DMS53 (cell line): ENCODE measurements at places on chromosomes 4 and X.
A peak's percentile ranks its signal among the peaks of the same experiment; 100 is the strongest.

- peak; percentile 66 for DNase-seq
Measured at GRCh38 chrX:153818571-153819383, 11.6 kb downstream of the PDZD4 start.

DNA sequence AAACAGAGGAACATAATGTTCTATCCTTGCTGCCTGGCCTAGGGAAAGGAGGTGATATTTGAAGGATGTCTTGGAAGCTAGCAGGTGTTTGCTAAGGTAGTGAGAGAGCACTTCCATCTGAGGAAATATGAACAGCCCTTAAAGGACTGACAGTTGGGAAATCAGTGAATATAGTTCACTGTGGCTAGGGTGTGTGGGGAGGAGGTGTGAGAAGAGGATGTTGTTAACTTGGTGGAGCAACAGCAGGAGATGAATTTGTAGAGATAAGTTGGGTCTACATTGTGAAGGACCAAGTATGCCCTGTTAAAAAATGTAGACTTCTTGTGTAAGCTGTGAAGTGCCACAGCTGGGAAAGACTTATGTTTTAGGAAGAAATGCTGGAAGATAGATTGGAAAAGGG, 25.5 kb downstream of the TBC1D19 start:
- DNase-seq, result no peak

GRCh38 chrX:110000847-110001713, 1.8 kb upstream of the TMEM164 start:
- DNase-seq, result no peak

DNA sequence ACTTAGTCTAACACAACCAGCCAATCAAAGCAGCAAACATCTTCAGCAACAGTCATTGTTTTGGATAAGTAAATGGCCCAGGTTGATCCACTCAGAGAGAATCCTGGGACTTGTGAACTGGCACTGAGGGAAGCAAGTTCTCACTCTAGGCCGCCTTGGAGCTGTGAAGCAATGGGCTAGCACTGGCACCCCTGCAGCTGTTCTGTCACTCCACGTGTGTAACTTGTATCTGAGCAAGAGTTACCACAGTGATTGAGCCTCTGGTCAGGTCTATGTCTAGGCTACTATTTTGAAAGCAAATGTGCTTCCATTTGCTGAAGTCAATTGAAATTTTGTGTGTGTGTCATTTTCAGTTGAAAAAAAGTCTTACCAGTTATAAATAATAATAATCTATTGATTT, 57.2 kb upstream of the HS3ST1 start:
- no peak for DNase-seq

GRCh38 chrX:133490955-133491354, 75.7 kb upstream of the GPC4 start:
- DNase-seq, result no peak

DNA sequence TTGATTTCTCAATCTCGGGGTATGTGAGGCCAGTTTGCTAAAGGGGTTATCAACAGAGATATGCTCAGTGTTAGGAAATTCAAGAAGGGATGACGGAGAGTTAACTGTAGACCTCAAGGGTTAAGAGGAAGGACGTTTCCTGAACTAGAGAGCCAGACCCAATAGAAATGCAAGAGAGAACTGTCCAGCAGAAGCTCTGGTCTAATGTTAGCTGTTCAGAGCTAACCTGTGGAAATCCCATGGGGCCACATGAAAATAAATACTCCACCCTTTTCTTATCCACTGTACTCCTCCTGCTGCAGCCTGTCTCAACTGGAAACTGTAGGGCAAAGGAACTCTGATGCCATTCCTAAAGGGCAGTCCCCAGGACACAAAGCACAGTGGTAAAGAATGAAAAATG, 274.3 kb downstream of the DMD start:
- DNase-seq, result no peak

GRCh38 chr4:83708500-83709175, 172.7 kb downstream of the GPAT3 start:
- DNase-seq, result no peak

DNA sequence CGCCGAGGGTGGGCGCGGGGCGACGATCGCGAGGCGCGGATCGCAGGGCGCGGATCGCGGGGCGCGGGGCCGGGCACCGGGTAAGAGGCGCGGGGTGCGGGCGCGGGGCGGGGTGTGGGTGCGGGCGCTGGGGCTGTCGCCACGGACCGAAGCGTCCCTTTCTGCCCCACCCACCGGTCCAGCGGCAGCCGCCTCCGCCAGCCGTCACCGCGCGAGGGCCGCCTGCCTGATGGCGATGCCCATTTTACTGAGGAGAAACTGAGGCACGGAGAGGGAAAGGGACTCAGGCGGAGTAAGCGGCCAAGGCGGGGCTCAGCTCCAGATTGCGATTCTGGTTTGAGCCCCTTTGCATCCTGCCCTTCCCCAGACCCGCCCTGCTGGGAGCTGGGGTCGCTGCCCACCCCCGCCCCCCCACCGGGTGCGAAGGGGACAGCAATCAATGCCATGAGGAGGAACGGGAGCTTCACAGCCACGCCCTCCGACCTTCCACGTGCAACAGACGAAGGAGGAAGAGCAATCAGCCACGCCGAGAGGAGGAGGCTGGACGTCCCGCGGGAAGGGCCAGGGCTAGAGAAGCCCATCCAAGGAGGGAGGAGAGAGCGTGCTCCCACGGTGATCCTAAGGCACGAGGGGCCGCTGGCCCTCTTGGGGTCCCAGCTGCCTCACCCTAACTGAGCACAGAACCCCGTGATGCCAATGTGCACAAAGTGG, 10.9 kb upstream of the MAN2B2 start:
- DNase-seq, result peak; percentile 41

- DNase-seq, result peak; percentile 74
Measured at GRCh38 chr4:182604161-182604622, 313.0 kb downstream of the DCTD start.

- DNase-seq, result peak; percentile 2
Measured at GRCh38 chrX:135698924-135699323, 14.5 kb upstream of the CT45A1 start.

- no peak for DNase-seq
Measured at GRCh38 chrX:134660627-134661026, 2.4 kb upstream of the PLAC1 start.

DNA sequence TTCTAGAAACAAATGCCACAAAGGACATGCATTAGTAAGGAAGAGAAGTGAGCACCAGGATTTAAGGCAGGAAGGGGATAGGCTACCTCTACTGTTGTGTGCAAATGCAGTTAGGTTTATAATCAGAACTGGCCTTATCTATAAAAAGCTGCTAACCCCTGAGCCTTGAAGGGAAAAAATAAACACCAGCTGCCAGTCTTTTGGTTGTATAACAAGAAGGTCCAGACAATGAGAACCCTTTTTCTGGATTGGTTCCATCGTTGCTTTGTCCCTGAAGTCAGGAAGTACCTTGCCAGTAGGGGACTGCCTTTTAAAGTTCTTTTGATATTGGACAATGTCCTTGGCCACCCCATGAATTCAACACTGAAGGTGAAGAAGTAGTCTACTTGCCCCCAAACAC, 126.7 kb upstream of the OTUD4 start:
- DNase-seq, result peak; percentile 0

DNA sequence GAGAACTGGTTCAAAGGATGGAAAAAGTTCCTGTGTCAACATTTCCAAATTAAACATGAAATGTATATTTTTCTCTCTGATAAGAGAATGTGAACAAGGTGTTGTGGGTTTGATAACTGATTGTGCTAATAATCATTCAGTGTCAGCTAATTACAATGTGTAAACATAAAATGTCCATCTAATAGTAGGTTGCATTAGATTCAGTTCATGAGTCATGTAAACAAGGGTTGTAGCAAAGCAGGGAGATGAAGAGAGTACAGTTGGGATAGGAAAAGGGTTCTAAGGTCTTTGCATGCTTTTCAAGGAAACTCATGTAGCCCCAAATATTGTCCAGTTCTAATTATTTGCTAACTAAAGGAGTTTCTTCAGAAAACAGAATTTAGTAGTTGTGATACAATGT, 55.4 kb downstream of the DCLK2 start:
- no peak for DNase-seq

DNA sequence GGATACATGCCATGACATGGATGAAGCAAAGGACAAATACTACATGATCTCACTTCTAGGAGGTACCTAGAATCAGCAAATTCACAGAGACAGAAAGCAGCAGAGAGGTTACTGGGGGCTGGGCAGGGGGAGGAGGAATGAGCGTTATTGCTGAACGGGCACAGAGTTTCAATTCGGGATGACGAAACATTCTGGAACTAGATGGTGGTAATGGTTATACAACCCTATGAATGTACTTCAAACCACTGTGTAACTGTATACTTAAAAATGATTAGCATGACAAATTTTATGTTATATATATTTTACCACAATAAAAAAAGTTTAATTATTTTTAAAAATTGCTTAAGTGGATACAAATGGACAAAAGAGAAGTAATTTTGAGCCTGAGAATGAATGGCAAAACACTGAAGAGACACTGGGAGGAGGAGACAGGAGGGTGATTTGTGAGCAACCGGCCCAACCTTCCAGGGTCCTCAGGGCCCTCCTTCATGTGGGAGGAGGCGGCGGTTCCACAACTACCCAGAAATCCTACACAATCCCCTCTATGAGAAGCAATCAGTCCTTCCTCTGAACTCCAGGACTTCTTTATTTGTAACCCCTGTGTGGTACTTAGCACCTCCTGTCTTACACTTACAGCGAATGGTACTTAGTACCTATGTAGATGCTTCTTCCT, 14.1 kb downstream of the ACSL1 start:
- no peak for DNase-seq

DNA sequence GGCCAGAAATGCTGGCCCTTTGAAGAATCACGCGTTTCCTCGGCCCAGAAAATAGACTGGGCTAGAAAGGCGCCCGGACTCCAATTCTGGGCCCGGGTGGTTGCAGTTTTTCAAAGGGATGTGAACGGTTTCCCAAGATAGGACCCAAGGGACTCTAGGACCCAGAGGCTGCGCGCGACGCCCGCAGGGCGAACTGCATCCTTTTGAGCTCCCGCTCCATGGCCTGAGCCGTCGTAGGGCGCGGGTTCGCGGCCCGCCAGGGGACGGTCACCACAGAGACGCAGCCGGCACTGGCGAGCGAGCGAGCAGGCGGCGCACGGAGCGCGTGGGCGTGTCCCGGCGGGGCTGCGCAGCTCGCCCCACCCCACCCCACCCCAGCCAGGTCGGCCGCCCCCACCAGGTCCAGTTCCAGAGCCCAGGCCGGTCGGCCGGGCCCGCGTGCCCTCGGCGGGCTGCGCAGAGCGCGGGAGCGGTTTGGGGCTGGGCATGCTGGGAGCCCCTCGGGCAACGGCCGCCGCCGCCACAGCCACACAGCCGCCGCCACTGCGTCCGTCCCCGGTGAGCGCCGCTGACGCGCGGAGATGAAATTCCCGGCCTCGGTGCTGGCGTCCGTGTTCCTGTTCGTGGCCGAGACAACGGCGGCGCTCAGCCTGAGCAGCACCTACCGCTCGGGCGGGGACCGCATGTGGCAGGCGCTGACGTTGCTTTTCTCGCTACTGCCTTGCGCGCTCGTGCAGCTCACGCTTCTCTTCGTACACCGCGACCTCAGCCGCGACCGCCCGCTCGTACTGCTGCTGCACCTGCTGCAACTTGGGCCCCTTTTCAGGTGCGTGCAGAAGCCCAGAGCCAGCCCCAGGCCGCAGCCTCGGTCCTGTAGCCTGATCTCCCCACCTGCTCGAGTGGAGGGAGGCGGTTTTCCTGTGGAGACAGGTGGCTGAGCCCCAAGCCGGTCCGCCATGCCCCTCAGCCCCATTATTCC, at the start of gene XK:
Gene XK, plus strand, starts transcription at position 411 of the 979 bp plus-strand sequence. Its CDS starts 171 bp downstream, at position 582.
- peak; percentile 84 for DNase-seq

- DNase-seq, result no peak
Measured at GRCh38 chrX:54157561-54157960, 25.5 kb downstream of the FAM120C start.

DNA sequence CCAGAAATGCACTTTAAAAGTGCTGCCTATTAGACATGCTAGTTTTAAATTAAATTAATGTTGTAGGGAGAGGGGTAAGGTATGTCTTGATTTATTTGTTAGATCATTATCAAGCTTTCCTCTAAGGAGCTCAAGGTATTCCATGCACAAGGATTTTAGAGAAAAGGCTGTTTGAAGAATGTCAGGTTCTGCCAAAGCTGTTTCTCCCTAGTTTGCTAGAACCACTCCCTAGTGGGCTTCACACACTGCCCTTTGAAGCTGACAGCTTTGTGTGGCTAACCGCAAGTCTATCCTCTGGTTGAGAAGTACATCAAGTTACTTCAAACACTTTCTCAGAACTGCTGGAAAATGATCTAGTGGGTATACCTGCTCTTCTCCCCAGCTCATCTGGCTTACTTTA, 32.3 kb downstream of the RASL11B start:
- DNase-seq, result no peak

- no peak for DNase-seq
Measured at GRCh38 chrX:789096-789495, 158.5 kb downstream of the SHOX start.

DNA sequence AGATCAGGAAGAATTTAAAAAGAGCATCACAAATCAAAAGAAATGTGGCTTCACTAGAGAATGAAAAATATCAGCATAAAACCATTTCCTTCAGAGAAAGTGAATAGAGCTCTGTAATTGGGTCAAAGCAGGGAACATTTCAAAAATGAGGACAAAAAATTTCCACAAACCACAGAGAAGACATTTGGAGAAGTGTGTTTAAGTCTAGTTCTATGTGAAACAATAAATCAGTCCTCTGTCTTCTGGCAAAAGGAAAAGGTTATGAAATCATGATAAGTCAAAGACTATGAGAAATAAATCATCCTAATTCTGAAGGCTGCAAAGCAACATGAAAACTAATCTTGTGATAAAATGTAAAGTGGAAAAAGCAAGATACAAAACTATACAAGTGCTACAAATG, 27.9 kb downstream of the SMPX start:
- DNase-seq, result no peak

DNA sequence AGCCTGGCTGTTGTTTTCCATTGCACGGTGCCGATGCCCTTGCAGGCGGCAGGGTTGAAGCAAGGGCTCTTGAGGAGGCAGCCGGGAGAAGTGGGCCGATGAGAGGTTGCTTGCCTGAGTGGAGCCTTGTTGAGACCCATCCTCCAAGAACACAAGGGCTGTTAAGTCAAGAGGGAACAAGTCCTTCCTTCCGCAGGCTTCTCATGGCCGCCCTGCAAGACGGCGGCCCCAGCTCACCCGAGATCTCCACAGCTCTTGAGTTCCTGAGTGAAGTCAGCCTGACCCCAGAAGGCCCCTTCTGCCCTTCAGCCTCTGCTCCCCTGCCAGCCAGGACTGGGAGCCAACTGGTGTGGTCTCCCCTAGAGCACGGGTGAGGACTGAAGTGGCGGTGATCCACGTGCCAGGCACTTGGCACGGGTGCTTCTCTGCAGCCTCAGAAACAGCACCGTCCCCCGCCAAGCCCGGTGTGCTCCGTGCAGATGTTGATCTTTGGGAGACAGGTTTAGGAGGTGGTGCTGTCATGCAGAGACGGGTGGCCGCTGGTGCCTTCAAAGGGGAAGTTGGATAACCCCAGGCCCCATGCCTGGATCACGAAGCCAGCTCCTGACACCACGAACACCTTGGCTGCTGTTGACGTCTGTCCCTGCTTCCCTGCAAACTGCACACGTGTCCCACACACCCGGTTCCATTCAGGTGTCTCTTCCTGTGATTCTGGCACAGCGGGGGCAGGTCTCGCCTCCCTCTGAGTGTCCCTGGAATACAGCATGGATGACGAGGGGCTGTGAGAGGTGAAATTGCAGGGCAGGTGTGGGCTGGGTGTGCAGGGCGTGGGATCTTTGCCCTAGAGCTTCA, 164.4 kb upstream of the PSAPL1 start:
- DNase-seq, result peak; percentile 16

- DNase-seq, result no peak
Measured at GRCh38 chrX:154727871-154728270, 23.0 kb downstream of the GAB3 start.
